ENCODE measurements at places on chromosomes 12 and 14.

DNA sequence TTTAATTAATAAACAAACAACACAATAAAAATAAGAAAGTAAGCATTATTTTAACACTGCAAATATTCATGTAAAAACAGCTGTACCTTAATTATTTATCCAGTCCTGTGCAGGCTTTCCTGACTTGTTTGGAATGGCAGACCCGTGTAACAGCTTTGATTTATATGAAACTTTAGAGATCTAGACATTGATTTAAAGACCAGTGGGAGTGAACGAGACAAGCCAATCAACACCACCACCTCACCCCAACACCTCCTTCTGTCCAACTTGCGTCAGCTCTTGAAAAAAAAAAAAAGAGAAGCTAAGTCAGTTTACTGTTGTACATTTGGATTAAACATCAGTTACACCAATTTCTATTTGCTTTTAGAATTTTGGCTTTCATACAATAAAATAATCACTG, 22.3 kb downstream of the SLC38A4 start:
- DNase-seq, result no peak

- DNase-seq, result no peak
Observed at GRCh38 chr12:126067626-126068329, 1002.5 kb downstream of the AACS start.

- no peak for DNase-seq
Observed at GRCh38 chr12:70260646-70261045, 17.4 kb downstream of the CNOT2 start.

- no peak for DNase-seq
Observed at GRCh38 chr12:21881965-21882364, 59.3 kb downstream of the ABCC9 start.

Data from activated CD4-positive, alpha-beta T cell treated with anti-CD3 and anti-CD28 coated beads, Interleukin-2, amount 50 U/mL, for 4 hours (primary cell).